ENCODE measurements at places on chromosomes 16 and 17.
A peak's percentile ranks its signal among the peaks of the same experiment; 100 is the strongest.

GRCh38 chr17:58614859-58615459, 76.9 kb downstream of the TEX14 start:
- no peak for DNase-seq

DNA sequence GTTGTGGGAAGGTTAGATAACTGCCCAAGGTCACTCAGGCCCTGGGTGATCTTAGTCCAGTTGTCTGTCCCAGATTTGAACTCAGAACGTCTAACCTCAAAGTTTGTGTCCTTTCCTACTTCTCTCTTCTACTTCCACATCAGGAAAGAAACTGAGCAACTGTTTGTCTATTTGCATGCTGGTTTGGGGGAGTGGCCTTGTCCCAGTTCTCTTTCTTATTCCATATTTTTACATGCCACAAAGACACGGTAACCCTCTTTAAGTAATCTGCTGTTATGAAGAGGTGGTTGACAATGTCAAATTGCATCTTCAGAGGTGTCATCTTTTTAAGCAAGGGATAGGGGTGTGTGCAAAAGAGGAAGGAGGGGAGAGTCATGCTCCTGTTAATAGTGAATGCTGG, 432.5 kb downstream of the HS3ST3B1 start:
- DNase-seq: no peak

DNA sequence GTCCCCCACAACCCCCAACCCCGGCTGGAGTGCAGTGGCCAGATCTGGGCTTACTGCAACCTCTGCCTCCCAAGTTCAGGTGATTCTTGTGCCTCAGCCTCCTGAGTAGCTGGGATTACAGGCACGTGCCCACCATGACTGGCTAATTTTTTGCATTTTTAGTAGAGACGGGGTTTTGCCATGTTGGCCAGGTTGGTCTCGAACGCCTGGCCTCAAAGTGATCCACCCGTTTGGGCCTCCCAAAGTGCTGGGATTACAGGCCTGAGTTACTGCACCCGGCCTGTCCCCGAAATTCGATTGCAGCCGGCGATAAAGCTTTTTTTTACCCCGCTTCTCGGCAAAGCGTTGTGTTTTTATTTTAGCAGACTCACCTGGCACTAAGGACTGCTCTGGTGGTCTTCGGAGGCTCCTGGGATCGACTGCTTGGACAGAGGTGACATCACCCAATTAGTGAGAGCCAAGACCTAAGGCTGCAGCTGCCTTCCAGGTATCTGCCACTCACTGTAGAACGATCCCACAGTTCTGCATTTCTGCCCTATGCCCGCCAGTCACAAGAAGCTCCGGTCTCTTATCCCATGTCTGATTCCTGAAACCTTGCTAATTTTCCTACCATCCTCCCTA, 82.2 kb upstream of the ARL4D start:
- DNase-seq: no peak

GRCh38 chr17:61349350-61349749, 50.3 kb upstream of the TBX2 start:
- no peak for DNase-seq

- DNase-seq: no peak
These were observed 26.6 kb downstream of the ITGB3 start for GRCh38 chr17:47280072-47280811.

DNA sequence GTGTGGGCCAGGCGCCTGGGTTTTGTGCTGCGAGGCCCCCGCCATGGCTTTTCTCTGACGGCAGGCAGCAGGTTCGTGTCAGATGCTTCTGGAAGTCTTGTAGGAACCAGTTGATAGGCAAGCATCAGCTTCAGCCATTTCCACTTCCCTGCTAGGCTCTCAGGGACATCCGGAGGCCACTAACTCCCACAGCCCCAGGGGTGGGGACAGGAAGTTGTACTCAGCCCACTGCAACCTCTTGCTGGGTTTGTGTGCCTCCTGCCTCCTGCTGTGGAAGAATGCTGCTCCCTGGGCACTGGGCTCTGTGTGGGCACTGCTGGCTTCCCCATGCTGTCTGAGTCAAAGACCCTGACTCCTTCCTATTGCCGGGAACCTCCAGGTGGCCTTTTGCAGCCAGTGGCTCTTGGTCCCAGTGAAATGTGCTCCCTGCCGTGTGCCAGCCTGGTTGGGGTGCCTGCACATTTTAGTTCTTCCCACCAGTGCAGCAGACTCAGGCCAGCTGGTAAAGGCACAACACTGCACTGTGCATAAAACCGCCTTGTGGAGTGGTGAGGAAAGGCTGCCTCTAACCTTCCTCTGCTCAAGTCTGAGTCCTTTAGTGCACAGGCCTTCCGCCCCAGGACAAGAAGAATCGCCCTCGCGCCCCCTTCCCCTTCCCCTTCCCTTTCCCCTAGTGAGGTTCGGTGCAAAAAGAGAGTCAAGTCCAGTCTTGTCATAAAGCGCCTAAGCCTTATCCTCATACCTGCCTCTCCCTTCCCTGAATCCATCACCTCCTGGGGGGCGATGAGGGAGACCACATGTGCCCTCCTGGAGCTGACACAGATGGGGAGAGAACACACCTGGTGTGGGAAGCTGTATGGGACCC, 16.6 kb downstream of the LDHD start:
- DNase-seq: no peak

GRCh38 chr17:1107083-1107776, 72.6 kb downstream of the ABR start:
- no peak for DNase-seq

DNA sequence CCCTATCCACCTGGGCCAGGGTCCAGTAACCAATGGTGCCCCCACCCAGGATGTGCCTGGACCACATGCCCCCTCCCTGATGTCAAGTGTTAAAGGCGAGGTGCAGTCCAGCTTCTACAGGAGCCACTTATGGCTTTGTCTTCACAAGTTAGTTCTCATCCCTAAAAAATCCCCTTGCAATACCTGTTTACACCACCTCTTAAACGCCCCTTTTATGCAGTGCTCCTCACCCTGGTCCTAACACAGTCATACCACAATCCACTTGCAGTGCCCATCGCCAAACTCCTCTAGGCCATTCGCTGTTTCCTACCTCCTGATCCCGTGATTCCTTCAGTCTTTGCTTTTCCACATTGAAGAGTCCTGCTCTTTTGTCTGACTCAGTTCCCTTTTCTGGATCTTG, 7.1 kb downstream of the GLYR1 start:
- DNase-seq: no peak

GRCh38 chr17:54899201-54899600, 1.5 kb upstream of the TOM1L1 start:
- DNase-seq: no peak

DNA sequence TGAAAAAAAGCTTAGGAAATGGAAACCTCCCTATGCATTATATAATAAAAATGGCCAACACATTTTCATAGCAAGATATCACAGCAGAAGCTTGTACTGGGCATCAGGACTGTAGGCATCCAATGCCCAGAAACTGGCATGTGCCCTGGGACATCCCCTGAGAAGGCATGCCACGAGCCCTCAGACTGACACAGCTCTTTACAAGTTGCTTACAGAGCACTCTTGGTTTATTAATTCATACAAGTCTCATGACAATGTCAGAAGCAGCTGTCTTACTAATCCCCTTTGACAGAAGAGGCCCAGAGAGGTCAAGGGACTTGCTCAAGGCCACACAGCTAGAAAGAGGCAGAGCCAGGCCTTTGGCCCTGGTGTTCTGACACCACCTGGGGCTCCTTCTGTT, 5.6 kb upstream of the CCL2 start:
- no peak for DNase-seq

- peak; percentile 19 for DNase-seq
These were observed 313.1 kb upstream of the TNRC6C start for GRCh38 chr17:77645072-77646045.

GRCh38 chr17:28240688-28241340, 78.2 kb upstream of the TMEM97 start:
- no peak for DNase-seq

GRCh38 chr16:47470810-47471209, 9.7 kb downstream of the PHKB start:
- DNase-seq: no peak

- DNase-seq: no peak
These were observed 34.1 kb downstream of the CMC2 start for GRCh38 chr16:80972611-80973010.

DNA sequence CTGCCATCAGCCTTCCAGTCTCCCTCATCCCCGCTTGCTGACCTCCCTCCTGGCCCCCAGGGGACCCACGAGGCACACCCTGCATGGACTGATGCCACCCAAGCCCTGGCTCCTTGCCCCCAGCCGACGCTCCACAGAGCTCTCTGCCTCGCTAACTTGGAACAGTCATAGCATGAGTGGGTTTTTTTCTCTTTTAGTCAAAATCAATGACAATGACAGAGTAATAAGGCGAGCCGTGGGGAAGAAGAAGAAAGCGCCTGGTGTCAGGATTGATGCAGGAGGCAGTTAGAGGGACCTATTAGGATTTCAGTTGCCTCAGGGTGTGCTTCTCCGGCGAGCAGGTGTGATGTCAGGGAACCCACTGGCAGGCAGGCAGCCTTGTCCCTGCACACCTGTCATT, 176.3 kb upstream of the TNRC6C start:
- no peak for DNase-seq

DNA sequence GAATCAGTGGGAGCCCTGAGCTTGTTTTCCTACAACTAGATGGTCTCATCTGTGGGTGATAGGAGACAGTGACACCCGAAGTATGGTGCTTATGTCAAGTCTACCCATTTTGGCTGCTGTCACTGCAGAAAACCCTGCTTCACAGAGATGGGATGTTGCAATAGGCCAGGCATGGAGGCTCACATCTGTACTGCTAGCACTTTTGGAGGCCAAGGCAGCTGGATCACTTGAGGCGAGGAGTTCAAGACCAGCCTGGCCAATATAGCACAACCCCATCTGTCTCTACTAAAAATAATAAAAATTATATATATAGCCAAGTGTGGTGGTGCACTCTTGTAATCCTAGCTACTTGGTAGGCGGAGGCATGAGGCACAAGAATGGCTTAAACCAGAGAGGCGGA, 2.3 kb upstream of the HERPUD1 start:
- DNase-seq: no peak

- no peak for DNase-seq
These were observed 36.5 kb downstream of the CYTH1 start for GRCh38 chr17:78745407-78746088.

- no peak for DNase-seq
These were observed 27.6 kb downstream of the MXRA7 start for GRCh38 chr17:76683011-76683755.

GRCh38 chr16:25124503-25124902, 13.0 kb downstream of the LCMT1 start:
- no peak for DNase-seq

- DNase-seq: no peak
These were observed 529 bp upstream of the SCN4A start for GRCh38 chr17:63973247-63973646.

GRCh38 chr17:77768248-77768852, 190.2 kb upstream of the TNRC6C start:
- DNase-seq: no peak

- no peak for DNase-seq
These were observed 9.7 kb upstream of the DCAF7 start for GRCh38 chr17:63540590-63540989.

DNA sequence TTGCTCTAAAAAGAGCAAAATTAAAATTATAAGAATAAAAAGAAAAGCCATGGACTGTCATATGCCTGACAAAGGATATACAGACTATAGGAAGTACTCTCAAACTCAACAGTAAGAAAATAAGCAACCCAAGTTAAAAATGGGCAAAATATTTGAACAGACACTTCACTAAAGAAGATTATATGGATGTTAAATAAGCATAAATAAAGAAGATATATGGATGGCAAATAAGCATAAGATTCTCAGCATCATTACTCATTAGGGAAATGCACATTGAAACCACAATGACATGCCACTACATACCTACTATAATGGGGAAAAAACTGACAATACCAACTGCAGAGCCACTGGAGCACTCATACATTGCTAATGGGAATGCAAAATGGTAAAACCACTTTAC, 14.9 kb upstream of the BEAN1 start:
- no peak for DNase-seq

GRCh38 chr17:74637265-74637664, 13.7 kb upstream of the CD300E start:
- no peak for DNase-seq

GRCh38 chr17:4934173-4934979, 2.3 kb downstream of the GP1BA start:
- no peak for DNase-seq

- DNase-seq: no peak
These were observed 19.7 kb downstream of the G6PC1 start for GRCh38 chr17:42920106-42920900.

GRCh38 chr17:15954222-15954621, 9.3 kb downstream of the ADORA2B start:
- DNase-seq: no peak

DNA sequence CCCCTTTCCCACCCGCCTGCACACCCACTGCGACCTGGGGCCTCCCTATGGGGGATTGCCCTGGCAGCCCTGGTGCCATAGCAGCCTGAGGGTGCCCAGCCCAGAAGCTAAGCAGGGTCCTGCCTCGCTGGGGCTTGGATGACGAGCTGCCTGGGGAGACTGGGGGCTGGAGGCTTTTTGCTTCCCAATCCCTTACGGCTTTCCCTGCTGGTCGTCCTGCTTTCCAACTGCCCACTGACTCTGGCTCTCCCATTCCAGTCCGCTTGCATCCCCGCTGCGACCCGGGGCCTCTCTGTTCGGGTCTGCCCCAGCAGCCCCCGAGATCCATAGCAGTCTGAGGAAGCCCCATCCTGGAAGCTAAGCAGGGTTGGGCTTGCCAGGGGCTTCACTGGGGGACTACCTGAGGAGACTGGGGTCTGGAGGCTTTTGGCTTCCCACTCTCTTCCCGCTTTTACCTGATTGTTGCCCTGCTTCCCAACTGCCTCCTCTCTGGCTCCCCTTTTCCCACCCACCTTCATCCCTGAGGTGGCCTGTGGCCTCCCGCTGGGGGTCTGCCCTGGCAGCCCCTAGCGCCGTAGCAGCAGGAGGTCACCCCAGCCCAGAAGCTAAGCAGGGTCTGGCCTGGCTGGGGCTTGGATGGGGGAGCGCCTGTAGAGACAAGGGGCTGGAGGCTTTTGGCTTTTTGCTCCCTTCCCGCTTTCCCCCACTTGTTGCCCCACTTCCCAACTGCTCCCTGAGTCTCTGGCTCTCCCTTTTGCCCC, 2292.8 kb downstream of the TP53TG3F start:
- no peak for DNase-seq

DNA sequence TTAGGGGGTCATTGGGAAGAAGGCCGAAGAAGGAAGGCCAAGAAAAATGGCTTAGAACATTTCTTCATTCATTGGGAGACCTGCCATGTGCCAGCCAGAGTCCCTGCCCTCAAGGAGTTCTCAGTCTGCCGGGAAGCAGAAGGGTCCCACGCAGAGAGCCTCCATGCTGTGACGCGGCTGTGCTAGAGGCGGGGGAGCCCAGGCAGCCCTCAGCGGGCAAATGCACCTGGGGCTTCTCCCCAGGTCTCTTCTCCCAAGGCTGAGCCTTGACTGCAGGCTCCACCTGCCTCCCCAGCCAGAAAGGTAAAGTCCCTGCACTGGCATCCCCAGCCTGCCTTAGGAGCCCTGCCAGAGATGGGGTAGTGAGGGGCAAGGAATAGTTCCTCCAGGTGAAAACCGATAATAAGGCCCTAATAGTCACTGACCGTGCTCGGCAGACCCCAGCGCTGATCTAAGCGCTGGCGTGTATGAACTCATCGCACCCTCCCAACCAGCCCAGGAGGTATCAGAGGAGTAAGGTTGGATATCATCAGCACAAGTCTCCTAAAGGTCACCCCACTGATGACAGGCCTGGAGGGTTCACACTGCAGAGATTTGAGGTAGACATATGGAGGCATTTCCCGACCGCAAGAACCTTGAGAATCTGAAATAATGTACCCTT, 6.0 kb upstream of the CDR2L start:
- no peak for DNase-seq
